ENCODE measurements at places on chromosomes 7 and 10.

DNA sequence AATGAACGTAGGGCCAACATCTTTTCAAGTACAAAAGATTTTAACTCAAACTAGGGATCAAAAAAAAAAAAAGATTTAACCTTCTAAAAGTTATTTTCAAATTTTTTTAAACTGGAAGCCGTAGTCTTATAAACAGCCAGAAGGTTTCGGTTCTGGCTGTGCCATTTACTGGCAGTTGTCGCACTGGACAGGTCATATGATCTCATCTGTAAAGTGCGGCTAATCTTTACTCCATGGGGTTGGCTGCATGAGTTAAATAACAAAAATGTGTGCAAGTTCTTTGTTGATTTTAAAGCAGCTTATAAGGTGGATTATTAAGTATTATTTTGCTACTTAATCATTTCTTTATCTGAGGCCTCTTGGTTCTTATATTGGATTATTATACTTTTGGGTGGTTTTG lies 36.6 kb downstream of the TRUB1 start:
- no peak for DNase-seq
- no peak overlapping the region for H3K4me3 ChIP-seq
- no peaks in the 10 kb centered on the region for H3K36me3 ChIP-seq
- no peak overlapping the region for H3K27ac ChIP-seq

DNA sequence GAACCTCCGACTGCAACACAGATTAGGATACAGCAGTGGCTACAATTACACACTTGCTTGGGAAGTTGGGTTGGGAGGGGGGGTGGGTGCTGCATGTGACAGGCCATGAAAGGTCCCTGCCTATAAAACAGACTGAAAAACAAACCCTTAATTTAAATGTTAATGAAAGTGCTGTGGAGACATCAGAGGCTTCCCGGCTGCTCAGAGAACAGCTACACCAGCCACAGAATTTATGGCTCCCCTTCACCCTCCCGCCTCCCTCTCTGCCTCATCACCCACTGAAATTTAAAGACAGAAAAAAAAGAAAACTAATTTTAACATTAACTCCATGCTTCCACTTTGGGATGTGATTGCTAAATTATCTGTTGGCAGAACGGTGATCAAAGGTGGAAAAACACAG lies 34.7 kb downstream of the FBXW4 start:
- no peak for DNase-seq
- H3K4me1 ChIP-seq, result no peaks in the 10 kb centered on the region
- H3K27ac ChIP-seq, result no peak overlapping the region
- no peak overlapping the region for H3K4me3 ChIP-seq

DNA sequence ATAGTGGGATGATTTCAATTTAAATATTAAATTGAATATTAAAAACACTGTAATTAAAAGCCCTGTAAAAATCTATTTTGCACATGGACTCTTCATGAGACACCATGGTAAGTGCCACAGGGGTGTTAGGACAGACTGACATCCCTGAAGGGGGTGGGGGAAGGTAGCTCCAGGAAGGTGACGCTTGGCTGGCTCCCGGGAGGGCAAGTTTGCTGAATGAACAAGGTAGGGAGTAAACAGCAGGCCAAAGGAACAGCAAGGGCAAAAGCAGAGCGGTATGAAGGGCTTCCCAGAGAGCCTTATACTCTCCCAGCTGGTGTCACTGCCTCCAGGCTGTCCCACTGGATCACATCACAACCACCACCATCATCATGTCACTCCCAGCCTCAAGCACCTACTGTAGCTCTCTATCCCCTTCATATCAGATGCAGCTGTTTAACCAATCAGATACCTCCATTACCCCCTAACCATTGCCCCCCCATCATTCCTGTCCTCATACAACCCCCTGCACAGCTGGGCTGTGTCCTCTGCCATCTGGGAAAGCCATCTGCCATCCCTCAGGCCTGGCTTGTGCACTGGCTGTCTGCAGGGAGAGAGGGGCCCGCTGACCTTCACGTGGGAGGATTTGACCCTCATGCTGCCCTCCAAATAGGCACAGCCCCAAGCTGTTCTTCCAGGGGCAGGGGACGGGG lies 19.5 kb downstream of the HSPA12A start:
- no peak overlapping the region for H3K27ac ChIP-seq
- H3K36me3 ChIP-seq, result no peaks in the 10 kb centered on the region
- H3K4me1 ChIP-seq, result no peaks in the 10 kb centered on the region
- H3K27me3 ChIP-seq, result no peaks in the 10 kb centered on the region
- no peak for DNase-seq
- no peak overlapping the region for H3K4me3 ChIP-seq

DNA sequence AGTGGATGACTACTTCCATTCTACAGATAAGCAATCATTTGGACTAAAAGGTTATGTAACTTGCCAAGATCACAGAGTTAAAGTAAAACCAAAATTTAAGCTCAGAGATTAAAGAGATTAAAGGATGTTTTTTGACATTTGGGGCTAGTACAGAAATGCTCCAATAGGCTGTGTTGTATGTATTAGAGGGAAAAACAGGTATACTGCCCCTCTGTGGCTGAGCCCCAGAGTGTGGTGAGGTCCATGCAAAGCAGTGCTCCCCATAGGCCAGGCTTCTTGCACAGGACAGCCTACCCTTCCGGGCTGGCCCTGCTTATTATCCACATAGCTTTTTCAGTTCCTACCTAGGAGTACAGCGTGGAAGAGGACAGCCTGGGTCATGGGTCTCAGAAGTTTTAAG lies 322.8 kb downstream of the POM121L12 start:
- H3K36me3 ChIP-seq, result no peaks in the 10 kb centered on the region
- H3K4me1 ChIP-seq, result no peaks in the 10 kb centered on the region
- H3K4me3 ChIP-seq, result no peak overlapping the region
- no peak for DNase-seq
- no peaks in the 10 kb centered on the region for H3K27me3 ChIP-seq
- H3K27ac ChIP-seq, result no peak overlapping the region

DNA sequence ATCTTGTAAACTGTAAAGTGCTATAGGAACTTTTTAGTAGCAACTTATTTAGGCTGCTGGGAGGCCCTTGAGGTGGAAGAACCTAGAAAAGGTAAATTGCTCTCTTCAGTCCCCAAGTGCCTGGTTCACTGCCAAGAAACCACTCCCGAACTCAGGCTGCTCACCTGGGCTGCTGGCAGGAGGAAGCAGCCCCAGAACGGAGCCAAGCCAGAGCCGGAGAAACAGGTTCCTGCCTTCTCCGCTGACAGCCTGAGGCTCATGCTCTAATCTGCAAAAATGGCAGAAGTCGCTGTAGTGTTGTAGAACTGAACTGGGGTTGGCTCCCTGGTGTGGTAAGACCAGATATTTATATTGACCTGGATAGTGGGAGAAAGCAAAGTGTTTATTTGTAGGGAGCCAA lies 136.0 kb downstream of the CUL2 start:
- no peaks in the 10 kb centered on the region for H3K27me3 ChIP-seq
- H3K4me1 ChIP-seq, result no peaks in the 10 kb centered on the region
- no peak overlapping the region for H3K27ac ChIP-seq
- H3K4me3 ChIP-seq, result no peak overlapping the region

DNA sequence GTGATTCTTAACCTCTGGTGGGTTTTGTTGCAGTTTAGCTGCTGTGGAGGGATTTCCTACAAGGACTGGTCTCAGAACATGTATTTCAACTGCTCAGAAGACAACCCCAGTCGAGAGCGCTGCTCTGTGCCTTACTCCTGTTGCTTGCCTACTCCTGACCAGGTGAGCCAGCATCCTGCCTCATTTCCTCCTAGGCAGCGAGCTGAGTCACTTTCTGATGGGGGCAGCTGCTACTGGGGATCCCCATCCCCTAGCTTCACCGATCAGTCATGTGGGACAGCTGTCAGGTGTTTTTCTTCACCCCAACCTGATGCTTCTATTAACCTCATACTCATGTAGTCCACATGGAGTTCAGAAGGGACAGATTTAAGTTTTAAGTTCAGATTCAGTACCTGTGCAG lies 21.7 kb upstream of the SMO start:
- DNase-seq, result no peak
- no peaks in the 10 kb centered on the region for H3K27me3 ChIP-seq
- no peaks in the 10 kb centered on the region for H3K36me3 ChIP-seq
- no peaks in the 10 kb centered on the region for H3K4me1 ChIP-seq
- no peak overlapping the region for H3K27ac ChIP-seq

- DNase-seq, result no peak
- H3K4me3 ChIP-seq, result no peak overlapping the region
- no peaks in the 10 kb centered on the region for H3K36me3 ChIP-seq
- H3K4me1 ChIP-seq, result no peaks in the 10 kb centered on the region
Observed at GRCh38 chr7:93044147-93044810, 73.5 kb downstream of the SAMD9 start.

DNA sequence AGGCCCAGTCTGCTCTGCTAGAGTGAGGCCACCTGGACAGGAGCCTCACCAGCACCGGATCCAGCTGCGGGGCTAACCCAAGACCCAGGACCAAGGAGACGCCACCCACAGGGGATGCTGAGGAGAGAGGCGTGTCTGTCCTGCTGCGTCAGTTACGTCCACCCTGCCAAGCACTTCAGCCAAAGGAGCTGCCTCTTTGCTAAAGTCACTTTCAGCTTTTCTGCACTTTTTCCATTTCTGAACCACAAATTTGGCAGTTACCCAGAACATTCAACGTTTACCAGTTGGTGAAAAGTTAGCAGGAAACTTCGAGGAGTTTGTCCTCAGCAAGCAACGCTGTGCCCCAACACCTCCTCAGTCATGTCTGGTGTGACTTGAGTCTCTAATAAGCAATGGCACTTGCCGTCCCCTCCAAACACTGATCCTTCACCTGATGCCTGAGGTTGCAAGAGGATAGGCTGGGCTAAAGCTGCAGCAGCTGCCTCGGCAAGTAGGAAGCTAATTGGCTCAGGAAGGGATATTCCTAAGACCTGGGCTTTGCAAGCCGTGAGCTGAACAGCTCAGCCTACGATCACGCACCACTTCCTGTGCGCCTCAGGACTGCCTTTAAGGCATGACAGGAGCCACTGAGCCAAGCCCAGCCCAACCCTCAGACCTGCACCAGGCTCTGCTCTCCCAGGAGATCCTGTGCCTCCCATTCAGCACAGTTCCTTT lies 40.1 kb downstream of the KCNH2 start:
- H3K4me1 ChIP-seq, result no peaks in the 10 kb centered on the region
- DNase-seq, result peak; percentile 29
- H3K27ac ChIP-seq, result no peak overlapping the region
- H3K36me3 ChIP-seq, result no peaks in the 10 kb centered on the region
- no peaks in the 10 kb centered on the region for H3K27me3 ChIP-seq
- no peak overlapping the region for H3K4me3 ChIP-seq
